ENCODE measurements at places on chromosomes 6 and 20. TPM values are rescaled to one million over a fixed set of nuclear protein-coding genes. Genes with fewer than 3 reads are reported as not detected.

The ADTRP gene
- total RNA-seq: 0.63 TPM

DNA sequence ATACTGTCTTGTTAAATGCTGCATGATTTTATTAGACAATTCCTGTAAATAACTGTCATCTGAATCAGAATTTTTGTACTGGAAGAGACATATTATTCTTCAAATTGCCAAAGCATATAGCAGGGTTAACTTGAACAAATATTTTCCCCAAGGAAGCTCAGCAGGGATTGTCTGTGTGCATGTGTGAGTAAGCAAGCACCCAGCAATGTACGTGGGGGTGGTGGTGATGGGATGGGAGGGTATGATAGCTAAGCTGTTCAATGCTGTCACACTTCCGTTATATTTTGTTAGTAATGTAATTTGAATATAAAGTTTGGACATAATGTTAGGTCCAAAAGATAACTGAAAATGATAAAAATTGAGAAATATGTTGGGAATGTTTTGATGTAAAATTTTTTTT is 118.1 kb downstream of the MYB start:
- DNase-seq: no peak

DNA sequence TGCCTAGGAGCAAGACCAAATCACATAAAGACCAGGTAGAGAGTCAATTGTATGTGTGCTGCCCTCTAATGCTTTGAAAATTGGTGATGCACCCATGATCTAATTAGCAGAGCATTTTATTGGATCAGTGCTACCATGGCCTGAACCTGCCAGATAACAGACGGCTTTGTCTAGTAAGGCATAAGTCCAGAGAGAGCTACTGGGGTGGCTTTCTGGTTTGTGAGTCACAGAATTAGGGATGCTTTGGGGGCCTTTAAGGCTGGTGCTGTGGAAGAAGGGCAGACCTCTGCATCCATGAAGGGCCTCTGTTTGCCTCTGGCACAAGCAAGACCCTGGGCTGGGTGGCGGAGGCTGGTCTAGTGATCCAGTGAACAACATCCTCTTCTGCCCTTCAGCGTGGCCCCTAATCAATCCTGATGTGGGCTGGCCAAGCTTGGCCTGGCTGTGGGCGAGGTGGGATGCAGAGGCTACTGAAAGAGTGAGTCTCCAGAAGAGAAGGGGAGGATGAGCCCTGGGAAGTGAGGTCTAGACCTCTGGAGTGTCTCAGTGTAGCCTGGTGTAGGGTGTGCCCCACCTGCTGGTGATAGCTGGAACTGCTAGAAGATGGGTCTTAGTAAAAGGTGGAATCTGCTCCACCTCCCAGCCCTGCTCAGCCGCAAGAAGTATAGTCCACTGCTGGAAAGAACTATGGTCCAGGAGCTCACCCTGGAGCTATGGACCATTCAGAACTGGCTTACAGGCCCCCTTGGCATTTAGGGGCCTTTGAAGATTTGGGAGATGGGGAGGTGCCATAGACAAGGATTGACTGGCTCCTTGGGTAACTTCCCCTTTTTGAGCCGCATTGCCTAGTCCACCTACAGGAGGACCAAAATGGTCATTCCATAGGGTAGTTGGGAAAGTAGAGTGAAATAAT is 36.7 kb upstream of the AAR2 start:
- peak; percentile 81 for DNase-seq

The CAP2 gene
- not detected for total RNA-seq

- no peak for DNase-seq
Observed at GRCh38 chr20:40641202-40641601, 47.8 kb downstream of the MAFB start.

- DNase-seq: no peak
Observed at GRCh38 chr6:3351105-3351676, 92.4 kb downstream of the PSMG4 start.

DNA sequence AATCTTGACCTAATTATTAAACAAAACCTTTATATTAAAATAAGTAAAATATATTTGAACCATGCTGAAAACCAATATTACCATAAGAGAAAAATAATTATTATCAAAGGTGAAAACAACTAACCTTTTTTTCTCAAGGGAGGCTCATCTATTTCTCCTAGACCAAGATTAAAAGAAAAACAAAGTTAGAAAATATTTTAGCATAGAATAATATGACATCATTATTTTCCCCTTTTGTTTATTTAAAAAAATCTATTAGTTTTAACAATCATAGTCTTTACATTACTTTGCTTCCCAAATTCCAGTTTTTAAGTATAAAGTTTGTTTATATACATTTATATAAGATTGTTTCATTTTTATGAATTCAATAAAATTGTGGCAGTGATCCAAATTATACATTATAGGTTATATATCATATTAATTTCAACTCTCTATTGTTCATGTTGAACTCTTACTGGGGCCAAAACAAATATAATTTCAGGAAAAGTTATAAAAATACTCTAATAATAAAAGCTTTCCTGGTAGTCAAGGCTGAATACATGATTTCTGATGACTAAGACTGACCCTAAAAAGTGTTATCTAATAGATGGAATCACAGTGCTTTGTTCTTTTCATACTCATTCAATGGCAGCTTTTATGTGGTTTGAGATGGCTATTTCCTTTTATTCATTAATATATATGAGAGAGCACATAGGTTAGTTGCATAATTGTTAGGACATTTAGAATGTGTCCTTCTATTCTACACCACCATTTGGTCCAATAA is 89.4 kb downstream of the TRDN start:
- DNase-seq: no peak

GRCh38 chr6:28943557-28944411 is 20.0 kb upstream of the TRIM27 start:
- peak; percentile 79 for DNase-seq

The RBPJL gene
- not detected for total RNA-seq

- DNase-seq: no peak
Observed at GRCh38 chr20:40335437-40335836, 353.6 kb downstream of the MAFB start.

The NMBR gene
- not detected for total RNA-seq

GRCh38 chr20:19347943-19348456 is 135.6 kb downstream of the SLC24A3 start:
- DNase-seq: no peak

The CRIP3 gene
- total RNA-seq: not detected

DNA sequence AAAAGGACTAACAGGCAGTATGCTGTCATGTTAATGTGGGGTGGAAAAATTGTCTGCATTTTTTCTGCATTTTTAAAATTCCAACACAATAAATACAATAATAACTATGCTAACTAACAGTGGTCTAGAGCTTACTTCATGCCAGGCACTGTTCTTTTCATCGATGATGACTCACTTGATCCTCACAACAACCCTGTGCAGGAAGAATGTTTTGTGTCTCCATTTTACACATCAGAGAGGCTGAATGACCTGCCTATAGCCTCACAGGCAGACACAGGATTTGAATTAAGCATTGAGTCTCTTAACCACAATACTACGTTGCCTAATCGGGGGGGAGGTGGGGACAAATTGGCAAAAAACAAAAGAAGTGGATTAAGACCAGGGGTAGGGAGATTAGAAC is 26.9 kb upstream of the FANCE start:
- DNase-seq: no peak

The TAGAP gene
- total RNA-seq: 64.5 TPM

DNA sequence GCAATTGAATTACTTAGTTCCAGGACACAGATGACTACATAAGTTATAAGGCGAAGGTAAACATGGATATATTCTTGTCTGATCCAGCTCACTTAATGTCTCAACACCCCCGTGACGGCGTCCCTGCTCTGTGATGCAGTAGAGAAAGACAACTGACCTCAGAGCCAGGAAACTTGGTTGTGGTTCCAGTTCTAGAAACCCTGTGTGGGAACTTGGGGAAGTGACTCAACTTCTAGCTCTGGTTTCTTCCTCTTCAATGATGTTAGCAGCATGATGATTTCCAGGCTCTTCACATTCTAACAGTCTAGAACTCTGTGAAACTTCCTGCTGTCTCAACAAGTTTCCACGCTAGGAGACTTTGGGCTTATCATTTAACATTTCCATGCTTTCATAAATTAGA is 18.4 kb downstream of the LAMA4 start:
- peak; percentile 75 for DNase-seq

GRCh38 chr6:41546475-41546865 is 289 bp downstream of the FOXP4 start:
- DNase-seq: peak; percentile 48

DNA sequence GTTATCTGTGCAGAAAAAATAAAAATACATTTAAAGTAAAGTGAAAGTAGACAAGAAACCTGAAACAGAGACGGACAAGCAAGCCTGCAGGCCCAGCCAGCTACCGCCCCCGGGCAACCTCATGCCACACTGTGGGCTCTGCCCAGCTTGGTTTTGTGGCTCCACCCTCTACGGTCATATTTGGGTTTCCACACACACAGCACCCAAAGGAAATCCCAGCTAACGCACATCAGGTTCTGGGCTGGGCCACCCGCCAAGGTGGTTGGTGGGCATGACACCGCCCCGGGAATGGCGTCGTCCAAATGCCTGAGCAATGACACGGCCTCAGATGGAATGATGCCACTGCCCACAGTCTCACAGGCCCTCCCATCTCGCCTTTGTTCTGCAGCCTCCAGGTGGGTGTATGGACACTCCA is 22.9 kb downstream of the FAM110A start:
- DNase-seq: peak; percentile 62

- DNase-seq: no peak
Observed at GRCh38 chr20:58544891-58545290, 29.7 kb upstream of the APCDD1L start.

DNA sequence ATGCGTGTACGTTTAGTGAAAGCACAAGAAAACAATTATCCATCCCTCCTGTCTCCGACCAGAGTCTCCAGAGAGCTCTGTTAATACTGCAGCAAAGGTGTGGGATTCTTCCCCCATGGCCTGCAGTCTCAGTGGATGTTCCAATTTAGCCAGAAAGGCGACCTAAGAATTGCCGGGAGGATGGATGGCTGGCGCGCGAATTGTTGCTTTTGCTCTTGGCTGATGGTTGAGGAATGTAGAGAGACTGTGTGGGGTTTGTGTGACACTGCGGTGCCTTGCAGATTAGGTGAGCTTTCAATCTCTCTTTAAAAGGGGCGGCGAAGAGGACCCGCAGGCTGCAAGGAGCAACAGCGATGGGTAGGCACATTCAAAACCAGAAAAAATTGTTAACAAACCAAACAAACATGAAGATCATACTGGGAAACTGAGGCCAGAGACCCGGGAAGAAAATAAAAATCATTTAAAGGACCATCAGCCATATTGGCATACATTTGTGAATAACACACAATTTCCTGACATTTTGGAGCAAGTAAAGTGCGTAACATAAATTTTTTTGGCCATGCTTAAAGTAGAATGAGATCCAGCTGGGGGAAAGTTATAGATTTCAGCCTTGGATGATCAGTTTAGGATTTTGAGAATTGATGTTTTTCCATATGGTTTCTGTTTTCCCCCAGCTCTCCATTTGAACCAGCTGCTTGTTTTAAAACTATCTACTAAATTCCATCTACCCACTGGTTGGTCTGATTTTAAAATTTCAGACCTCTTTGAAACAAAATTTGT is 46.3 kb downstream of the GNAS start:
- DNase-seq: no peak

- DNase-seq: no peak
Observed at GRCh38 chr20:39039261-39039660, 77.1 kb downstream of the DHX35 start.

- DNase-seq: no peak
Observed at GRCh38 chr20:24452498-24453127, 16.8 kb upstream of the SYNDIG1 start.

GRCh38 chr6:48933136-48933535 is 529.9 kb downstream of the MMUT start:
- DNase-seq: no peak
